Mesenteric fat pad (tissue), 1 donor: ENCODE measurements at places on chromosomes 5 and 9.

DNA sequence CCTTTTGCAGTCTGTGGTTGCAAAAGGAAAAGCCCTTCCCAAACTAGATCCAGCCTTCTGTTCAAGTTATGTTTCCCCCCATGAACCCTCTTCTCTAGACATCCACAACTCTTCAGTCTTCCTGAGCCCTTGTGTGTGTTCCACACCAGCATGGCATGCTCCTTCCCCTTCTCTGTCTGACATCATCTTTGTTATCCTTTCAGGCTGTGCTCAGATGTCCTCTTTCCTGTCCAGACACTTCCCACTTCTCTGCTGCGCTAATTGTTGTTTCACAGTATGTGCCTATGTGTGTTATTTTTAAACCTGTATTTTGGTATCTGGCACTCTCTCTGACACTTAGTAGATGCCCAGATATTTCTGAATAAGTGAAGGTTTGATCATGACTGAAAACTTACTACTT lies 38.2 kb downstream of the FOCAD start:
- DNase-seq = no peak

DNA sequence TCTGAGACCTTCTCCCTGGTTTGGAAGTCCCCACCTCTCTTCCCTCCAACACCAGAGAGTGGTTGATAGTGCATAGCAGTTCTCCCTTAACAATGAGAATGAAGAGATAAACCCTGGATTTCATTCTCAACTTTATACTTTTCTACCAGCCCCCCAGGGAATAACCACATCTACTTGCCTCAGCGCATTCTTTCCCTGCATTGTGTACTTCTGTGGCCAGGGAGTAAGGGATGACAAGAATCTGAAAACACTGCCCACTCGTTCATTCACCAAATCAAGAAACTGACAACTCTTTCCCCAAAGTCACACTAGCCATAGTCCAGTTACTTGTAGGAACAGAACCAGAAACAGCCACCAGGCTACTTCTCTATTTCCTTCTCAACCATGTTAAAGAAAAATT lies 46.0 kb upstream of the SPIN1 start:
- DNase-seq = no peak

DNA sequence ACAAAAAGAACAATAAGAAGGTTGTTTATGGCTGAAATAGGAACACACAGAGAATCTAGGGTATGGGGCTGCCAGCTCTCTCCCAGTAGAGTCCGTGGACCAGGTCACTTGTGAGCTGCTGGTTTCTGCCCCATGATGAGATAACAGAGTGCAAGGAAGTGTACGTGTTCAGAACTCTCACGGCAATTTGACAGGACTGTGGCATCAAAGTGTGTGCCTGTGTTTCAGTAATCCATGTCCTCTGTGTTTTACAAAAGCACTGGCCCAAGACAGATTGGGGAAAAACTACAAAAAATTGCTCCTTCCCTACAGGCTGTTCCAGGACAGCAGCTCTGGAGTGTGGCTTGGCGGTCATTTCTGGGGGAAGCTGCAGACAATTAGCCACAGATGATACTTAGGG lies 184.6 kb downstream of the AUH start:
- DNase-seq = no peak

DNA sequence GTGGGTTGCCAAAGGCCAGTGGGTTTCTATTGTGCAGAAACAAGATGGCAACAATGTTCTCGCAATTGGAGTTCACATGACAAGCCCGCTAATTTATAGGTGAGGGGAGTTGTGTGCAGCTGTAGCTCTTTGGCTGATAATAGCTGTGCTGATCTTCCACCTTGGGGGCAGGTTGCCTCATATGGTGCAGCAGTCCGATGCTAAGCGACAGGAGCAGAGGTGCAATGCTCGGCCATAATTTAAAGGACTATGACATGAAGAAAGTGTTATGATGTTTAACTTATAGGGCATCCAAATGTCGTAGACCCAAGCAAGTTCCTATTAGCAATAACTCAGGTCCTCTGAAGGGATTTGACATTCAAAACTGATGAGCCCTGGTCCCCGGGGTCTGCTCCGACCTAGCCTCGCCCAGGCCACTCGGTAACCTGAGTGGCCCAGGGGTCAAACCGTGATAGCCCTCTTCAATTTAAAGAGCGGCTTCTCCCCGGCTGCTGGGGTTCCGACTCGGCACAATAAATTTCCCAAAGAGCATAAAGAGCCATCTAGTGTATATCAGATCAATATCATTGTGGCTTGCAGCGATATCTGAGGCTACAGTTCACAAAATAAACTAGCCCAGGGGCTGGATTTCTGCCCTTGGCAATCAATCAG lies 724.0 kb downstream of the IRX1 start:
- DNase-seq = no peak

DNA sequence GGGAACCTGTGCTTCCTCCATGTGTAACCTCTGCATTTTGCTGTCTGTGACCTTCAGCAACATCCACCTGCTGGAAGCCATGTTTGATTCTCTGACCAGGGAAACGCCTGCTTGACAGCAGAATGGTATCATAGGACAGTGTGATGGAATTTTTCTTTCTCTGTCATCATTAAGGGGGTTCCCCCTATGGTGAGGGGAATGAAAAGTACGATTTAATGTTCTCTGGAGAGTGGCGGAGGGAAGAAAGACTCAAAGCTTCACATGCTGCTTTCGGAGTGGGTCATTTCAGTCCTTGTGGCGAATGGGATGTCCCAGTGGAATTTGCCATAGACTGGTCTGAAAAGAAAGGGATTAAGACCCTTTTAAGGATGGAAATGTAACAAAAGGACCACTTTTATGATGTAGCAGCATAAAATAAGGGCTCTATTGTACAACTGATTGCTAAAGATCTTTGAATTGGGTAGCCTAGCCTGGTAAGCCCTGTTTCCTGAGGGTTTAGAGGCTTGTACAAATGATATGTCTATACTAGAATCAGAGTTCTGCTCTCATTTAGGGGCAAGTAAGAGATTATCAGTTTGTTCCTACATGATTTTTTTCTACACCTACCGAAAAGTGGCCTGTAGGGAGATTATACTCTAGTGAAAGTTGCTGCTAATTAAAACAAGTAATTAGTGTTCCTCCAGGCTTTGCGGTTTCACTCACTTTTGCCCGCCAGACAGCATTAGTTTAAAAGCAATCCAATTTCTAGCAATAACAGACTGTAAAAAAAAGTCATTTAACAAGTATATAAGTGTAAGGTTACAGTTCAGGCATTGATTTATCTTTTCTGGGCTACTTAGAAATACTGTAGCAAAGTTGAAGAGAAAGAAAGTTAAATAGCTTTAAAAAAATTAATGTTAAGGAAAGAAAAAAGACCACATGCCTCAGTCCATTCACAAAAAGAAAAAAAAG lies 904.5 kb downstream of the NR2F1-AS1 start:
- no peak for DNase-seq

- no peak for DNase-seq
Observed at GRCh38 chr5:123786411-123786810, 274.4 kb downstream of the CSNK1G3 start.

DNA sequence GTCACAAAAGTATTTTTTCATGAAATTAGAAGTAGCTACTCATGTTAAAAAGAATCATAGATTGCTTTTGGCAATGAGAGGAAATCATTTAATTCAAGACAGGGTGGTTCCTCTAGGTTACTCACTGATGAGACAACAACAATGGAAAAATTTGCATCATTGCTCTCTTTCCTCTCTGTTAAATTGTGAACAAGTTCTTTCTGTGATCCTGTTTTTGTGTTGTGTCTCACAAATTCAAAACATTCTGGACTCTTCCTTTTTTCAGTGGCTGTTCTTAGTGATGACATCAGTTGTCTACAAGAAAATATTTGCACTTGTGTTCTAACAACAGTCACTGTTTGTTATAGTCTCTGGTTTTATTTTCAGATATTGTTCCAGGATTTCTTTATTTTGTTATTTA lies 95.3 kb downstream of the XRCC4 start:
- no peak for DNase-seq

- peak; percentile 87 for DNase-seq
Observed at GRCh38 chr9:89454498-89455355, 43.2 kb downstream of the SEMA4D start.

- no peak for DNase-seq
Observed at GRCh38 chr5:170746961-170747340, 36.6 kb upstream of the GABRP start.

DNA sequence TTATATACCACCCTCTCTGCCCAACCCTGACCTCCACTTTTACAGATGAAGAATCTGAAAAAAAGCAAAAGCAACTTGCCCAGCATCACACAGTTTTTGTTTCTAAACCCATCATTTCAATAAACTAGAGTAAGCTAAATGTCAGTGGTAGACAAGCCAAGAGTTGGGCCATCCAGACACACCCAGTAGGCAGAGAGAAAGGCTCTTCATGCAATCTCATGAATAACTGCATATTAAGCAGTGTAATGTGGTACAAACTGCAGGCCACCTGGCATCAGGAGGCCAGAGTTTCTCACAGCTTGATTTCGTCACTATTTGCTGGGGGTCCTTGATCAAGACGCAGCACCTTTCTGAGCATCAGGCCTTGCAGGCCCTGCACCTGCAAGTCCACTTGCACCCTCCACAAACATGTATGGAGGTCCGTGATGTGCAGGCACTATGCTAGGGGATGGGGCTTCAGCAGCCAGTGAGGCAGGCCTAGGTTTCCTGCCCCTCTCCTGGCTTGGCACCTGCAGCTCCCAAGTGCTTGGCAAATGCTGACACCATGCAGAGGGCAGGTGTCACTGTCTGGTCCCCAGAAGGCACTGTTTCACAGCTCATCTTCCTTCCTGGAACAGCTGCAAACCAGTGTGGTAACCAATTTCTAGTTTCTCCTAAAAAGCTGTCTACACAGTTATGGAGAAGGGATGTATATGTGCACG lies 29.8 kb downstream of the ADAM19 start:
- DNase-seq = no peak

DNA sequence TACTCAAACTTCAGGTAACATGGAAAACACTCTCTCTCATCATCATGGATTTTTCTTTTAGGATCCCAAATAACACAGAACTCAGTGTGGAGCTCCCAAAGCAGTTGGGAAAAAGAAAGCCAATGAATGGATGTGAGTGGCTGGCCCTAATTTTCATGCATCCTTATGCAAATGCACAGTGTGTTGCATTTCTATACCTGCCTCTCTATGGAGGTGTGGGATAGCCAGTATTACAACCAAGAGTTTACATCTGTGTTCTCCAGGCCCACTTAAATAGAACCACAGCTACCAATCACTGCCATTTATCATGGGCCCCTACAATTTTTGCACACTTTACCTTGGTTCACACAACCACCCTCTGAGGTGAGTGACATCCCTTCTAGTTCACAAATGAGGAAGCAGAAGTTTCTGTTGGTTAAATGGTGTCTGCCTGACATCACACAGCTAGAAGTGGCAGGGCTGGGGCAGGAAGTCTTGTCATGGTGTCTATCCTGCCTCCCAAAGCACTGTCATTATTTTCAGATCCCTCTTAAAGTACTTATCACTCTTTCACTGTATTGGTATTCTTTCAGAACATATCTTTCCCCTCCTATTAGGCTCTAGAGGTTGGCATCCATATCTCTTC lies 17.3 kb downstream of the MAMDC2 start:
- DNase-seq = no peak

GRCh38 chr5:181190711-181191525 lies 14.1 kb downstream of the TRIM7 start:
- DNase-seq = peak; percentile 90

DNA sequence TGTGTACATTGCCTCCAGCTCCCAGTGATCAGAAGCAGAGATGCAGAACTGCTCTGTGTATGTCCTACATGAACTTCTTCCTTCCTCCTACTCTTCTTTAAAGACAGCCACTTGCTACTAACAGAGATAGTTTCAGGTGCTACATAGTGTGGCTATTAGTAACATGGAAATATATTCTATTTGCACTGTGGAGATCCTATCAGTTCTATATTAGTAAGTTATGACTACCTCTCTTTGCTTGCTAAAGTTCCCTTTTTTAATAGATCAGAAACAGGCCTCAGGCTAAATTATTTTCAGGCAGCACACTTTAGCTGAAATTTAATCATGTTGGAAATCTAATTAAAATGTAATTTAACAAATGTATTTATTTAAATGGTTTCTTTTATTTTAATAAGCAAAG lies 64.4 kb upstream of the TNFSF8 start:
- no peak for DNase-seq

- DNase-seq = no peak
Observed at GRCh38 chr5:141208478-141208877, at the start of gene PCDHB12. Gene PCDHB12, plus strand, starts transcription at chr5:141208719. Its CDS starts 189 bp downstream, at chr5:141208908.

DNA sequence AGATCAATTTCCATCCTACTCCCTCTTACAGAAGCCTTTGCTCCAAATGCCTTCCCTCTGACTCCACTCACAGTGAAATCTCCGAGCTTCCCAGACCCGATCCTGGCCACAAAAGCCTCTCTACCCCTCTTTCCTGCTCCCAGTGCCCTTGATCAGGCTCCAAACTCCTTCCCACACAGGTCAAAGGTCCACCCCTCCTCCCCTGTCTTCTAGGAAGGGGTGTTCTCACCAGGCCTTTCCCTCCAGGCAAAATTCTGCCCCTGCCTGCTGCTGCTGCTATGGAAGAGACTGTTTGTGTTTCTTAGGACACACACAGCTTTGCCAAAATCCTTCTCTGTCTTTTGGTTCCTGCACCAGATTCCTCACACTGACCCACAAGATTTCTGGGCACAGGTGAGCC lies 85.8 kb upstream of the ALDH1A1 start:
- DNase-seq = no peak

DNA sequence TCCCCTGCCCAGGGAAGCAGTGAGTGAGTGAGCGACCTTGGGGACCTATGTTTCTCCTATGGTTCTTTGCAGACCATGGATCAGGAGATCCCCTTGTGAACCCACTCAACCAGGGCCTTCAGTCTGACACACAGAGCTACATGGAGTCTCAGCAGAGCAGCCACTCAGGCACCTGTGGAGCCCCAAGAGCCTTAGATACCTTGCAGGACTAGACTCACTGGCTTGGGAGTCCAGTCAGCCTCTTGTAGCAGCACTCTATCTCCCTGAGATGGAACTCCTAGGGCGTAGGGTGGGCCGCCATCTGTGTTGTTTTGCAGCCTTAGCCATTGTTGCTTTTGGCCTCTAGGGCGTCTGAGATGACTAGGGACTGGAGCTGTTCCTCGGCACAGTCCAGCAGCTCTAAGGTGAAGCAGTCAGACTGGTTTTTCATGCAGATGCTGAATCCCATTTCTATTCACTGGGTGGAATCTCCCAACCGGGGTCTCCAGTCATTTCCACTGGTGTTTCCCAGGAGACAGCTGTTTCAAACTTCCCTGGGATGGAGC lies 284.6 kb upstream of the RPS23 start:
- no peak for DNase-seq
